ENCODE measurements at places on chromosomes 1 and 21. TPM values are rescaled to one million over a fixed set of nuclear protein-coding genes. Genes with fewer than 3 reads are reported as not detected.

Gene CYP4A22
- total RNA-seq, result 0.17 TPM

DNA sequence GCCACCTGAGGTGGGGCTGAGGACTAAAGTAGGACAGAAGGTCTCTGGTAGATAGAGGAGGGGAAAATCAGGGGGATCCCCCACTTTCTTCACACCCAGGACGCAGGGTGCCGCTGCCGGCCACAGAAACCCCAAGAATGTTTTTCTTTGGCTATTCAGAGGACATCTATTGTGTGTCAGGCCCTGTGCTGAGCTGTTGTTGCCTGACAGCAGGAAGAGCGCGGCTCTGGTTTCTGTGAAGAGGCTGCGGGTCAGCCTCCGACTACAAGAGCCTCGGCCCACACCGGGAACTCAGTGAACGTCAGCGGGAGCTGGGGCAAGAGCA, 407 bp upstream of the PIGV start:
- no peak for DNase-seq

Gene SPRR2G
- total RNA-seq, result not detected

GRCh38 chr1:174995121-174995520, 4.6 kb upstream of the CACYBP start:
- no peak for DNase-seq

DNA sequence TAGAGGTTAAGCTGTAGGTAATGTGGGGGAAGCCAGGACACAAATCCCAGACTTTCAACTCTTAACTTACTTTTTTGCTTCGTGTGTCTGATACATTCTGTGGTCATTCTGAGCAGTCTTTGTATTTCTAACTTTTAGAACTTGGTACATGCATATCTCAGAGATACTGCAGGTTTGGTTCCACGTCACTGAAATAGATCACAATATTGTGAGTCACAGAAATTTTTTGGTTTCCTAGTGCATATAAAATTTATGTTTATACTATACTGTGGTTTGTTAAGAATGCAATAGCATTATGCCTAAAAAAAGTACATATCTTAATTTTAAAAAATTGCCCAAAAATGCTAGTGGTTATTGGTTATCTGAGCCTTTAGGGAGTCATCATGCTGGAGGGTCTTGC, 3.2 kb downstream of the URB2 start:
- no peak for DNase-seq

DNA sequence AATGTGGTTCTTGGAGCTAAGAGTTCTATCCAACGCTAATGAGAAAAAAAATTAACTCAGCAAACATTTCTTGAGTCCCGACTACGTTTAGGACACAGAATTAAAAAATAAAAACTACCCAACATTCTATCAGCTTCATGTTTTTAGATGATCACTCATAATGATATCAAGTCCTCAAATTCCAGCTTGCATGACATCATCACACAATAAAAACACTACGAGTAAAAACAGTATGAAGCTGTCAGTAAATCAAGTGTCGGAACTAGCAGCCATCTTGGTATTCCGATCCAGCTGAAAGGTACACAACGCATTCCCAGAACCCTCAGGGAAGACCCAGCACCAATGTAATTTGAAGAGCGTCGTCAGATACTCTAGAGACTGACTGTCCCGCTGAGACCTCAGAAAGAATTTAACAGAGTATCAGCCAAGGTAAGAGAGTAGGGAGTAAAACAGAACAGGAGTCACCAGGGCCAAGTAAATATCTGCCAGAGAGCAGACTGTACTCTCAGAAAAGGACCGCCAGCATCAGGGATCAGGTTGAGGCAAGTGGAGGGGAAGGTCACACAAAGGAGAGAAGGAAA, 57.0 kb downstream of the NRIP1 start:
- no peak for DNase-seq

GRCh38 chr21:43919871-43920801, 55.1 kb downstream of the AGPAT3 start:
- peak; percentile 71 for DNase-seq

DNA sequence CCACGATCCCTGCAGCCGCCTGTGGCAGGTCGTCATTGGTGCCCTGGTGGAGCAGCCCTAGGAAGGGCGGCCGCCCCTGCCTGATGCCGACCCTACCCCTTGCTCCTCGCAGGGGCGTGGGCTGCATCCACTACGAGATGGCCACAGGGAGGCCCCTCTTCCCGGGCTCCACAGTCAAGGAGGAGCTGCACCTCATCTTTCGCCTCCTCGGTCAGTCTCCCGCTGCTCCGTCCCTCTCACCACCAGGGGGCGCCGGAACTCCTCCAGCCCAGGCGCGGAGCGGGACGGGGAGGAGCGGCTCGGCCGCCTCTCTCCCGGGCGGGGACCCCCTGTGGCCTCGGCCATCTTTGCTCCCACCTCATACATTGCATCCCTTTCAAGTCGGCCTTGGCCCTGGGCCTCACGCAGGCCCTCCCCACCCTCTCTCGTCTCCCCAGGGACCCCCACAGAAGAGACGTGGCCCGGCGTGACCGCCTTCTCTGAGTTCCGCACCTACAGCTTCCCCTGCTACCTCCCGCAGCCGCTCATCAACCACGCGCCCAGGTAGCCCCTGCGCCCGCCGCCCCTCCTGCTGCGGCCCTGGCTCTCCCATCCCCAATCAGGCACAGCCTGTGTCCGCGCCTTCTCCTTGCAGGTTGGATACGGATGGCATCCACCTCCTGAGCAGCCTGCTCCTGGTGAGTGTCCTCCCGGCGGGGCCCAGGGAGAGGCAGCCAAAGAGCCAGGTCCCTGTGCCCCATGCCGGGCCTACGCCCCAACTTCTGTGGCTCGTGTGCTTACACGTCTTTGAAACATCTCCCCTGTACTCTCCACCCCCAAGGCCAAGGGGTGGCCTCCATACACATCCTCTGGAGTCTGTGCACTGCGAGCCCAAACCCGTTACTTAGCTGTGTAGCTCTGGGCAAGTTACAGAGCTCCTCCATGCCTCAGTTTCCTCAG, 24.7 kb downstream of the CDK18 start:
- peak; percentile 97 for DNase-seq

Gene DIO1
- not detected for total RNA-seq

DNA sequence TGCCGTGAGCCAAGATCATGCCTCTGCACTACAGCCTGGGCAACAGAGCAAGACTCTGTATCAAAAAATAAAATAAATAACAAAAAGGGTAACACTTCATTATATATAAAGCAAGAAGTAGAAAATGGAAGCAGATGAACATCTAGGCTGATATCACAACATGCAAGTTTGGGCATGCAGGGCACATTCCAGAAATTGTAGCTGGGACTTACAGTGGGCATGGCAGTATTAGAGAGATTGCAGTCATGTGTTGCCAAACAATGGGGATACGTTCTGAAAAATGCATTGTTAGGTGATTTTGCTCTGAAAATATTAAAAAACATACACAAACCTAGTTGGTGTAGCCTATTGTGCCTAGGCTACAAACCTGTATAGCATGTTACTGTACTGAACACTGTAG, 441.0 kb upstream of the PRMT6 start:
- DNase-seq, result no peak

Gene NPHS2
- total RNA-seq, result not detected

DNA sequence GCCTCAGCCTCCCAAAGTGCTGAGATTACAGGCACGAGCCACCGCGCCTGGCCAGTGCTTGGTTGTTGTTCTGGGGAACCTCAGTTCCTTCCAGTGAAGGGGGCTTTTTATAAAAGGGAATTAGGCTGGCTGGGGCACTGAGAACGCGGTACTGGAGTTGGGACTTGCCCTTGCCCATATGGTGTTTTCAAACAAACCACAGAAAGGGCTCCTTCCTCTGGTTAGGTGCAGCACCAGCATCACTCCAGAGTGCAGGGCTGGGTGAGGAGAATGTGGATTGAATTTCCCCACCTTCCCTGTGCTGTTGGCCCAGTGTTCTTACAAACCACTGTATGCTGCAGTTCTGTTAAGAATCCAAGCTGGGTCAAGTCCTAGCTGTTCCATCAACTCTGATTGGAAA, 5.3 kb downstream of the MAN1C1 start:
- DNase-seq, result no peak

DNA sequence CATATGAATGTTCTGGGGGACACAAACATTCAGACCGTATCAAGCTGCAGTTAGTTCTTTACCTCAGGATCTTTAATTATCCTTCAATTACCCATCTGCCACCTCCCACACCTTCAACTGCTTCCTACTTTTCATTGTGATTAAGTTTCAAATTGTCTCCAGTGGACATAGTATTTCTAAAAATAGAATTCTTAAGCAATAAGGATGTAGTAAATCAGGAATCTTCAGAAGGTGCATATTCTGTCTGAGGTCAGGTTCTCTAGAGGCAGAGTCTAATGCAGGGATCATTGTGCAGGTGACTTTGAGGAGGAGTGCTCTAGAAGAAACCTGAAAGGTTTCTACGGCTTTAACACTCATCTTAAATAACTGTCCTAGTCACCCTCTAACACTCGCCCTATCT, 102.6 kb upstream of the PPP2R5A start:
- DNase-seq, result no peak

DNA sequence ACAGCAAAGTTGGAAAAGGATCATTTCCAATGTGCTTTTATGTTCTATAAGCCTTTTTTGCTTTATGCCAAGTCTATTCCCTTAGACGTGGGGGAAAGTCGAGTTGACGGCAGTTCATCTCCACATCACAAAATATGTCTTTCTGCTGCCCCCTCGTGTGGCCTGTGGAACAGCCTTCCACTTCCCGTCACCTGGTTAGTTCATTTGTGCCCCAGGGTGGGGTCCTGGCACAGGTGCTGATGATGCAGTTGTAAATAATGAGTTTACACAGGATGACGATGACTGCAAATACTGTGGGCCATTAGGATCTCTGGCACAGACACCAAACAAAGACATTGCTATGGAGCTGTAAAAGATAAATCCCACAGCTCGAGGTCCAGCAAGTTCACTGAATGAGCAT, 10.0 kb upstream of the OTUD3 start:
- DNase-seq, result no peak

- DNase-seq, result no peak
Observed at GRCh38 chr1:109112056-109112651, 1.8 kb upstream of the ELAPOR1 start.

Gene COL8A2
- total RNA-seq, result not detected

Gene KRTAP10-4
- not detected for total RNA-seq

Gene MNDA
- not detected for total RNA-seq

GRCh38 chr1:38758820-38759219, 100.8 kb downstream of the RRAGC start:
- DNase-seq, result no peak

- no peak for DNase-seq
Observed at GRCh38 chr21:39529026-39529425, 77.3 kb downstream of the SH3BGR start.

- DNase-seq, result peak; percentile 10
Observed at GRCh38 chr1:7552402-7552801, 218.7 kb upstream of the VAMP3 start.

All from glutamatergic neuron (in vitro differentiated cells).